Stimulated activated CD8-positive, alpha-beta memory T cell treated with anti-CD3 and anti-CD28 coated beads, Interleukin-12 subunit alpha, Interleukin-12 subunit beta, amount 100 ng/mL, for 1 hour (primary cell): ENCODE measurements at places on chromosomes 6 and 20.

GRCh38 chr6:2891768-2892170 lies 11.3 kb downstream of the SERPINB9 start:
- DNase-seq, result peak; percentile 43

DNA sequence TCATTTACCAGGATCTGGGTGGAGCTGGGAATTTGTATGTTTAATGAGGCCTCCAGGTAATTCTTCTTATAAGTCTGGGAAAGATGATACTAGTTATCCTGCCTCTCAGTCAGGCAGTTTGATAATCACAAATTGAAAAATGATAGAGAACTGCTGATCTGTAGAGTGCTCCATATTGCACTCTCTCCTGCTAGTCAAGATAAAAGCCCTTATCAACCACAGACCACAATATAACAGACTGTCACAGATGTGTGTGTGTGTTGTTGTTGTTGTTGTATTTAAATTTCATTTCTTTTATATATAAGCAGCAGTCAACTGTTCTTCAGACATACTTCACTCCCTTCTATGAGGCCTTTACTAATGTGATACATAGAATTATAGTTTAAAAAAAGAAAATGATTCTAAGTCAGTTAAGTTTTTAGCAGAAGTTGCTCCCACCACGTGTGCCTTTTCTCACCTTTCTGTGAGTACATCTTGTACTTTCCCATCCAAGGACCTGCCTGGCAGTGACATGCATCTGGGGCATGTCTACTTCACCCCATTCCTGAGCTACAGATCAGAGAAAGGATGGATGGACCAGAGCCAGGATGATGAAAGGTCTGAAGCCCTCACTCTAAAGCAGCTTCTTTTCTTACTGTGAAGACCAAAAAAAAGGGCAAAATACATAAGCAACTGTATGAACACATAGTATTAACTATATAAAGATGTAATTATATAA lies 29.8 kb downstream of the TENT5A start:
- DNase-seq, result no peak

GRCh38 chr6:105831311-105832097 lies 254.6 kb upstream of the PRDM1 start:
- no peak for DNase-seq

- no peak for DNase-seq
Measured at GRCh38 chr6:73314577-73315492, 39.2 kb downstream of the DPPA5 start.

DNA sequence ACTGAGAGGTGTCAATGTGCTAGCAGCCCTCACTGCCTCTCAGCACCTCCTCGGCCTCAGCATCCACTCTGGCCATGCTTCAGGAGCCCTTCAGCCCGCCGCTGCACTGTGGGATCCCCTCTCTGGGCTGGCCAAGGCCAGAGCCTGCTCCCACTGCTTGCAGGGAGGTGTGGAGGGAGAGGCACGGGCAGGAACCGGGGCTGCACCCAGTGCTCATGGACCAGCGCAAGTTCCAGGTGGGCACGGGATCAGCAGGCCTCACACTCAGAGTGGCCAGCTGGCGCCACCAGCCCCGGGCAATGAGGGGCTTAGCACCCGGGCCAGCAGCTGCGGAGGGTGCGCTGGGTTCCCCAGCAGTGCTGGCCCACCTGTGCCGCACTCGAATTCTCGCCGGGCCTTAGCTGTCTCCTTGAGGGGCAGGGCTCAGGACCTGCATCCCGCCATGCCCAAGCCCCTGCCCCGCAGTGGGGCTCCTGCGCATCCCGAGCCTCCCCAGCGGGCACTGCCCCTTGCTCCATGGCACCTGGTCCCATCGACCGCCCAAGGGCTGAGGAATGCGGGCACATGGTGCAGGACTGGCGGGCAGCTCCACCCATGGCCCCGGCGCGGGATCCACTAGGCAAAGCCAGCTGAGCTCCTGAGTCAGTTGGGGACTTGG lies 80.4 kb upstream of the MANEA start:
- DNase-seq, result no peak

- no peak for DNase-seq
Measured at GRCh38 chr6:131116755-131117360, 18.4 kb upstream of the AKAP7 start.
